ENCODE measurements at places on chromosomes 16 and 17.

DNA sequence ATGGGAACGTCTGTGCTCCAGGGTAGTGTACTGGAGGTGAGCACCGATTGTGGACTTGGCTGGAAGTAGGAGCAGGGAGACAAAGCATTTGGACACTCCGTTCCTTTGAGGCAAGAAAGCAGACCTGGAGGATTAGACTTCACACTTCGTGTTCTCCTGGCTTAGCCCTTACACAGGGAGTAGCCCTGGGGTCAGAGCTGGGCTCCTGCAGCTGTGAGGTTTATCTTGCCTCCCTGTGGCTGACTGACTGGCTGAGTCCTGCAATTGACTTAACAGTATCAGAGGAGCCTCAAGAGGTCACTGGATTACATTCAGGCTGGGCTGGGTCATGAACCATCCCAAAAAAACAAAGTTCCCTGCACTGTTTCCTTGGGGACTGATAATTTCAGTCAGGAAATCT, 37.1 kb downstream of the MPRIP start:
- DNase-seq = no peak

GRCh38 chr17:13099926-13100325, 82.1 kb upstream of the ELAC2 start:
- DNase-seq = no peak

DNA sequence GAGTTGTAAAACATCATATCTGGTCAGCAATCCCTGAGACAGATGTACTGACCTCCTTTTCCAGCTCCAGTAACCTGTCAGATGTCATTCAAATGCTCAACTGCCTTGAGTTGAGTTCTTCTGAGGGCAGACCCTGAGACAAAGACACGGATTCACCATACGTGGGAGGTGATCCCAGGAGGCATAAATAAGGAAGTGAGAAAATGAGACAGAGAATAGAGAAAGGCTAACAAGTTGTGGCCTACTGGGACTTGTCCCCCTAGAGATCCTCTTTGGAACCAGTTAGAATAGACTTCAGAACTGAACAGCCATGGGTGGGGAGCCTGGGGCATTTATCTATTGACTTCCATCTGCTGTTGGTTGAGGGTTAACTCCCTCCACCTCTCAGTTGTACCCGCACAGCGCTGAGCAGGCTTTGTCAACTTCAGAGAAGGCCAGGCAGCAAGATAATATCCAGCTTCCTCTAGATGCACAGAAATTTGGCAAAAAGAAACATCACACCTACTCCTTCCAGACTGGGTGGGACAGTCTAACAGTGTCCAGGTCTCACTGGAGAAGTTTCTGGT, 123.0 kb upstream of the DYNLRB2 start:
- no peak for DNase-seq

GRCh38 chr16:9195287-9195686, 103.8 kb downstream of the HAPSTR1 start:
- DNase-seq = no peak

DNA sequence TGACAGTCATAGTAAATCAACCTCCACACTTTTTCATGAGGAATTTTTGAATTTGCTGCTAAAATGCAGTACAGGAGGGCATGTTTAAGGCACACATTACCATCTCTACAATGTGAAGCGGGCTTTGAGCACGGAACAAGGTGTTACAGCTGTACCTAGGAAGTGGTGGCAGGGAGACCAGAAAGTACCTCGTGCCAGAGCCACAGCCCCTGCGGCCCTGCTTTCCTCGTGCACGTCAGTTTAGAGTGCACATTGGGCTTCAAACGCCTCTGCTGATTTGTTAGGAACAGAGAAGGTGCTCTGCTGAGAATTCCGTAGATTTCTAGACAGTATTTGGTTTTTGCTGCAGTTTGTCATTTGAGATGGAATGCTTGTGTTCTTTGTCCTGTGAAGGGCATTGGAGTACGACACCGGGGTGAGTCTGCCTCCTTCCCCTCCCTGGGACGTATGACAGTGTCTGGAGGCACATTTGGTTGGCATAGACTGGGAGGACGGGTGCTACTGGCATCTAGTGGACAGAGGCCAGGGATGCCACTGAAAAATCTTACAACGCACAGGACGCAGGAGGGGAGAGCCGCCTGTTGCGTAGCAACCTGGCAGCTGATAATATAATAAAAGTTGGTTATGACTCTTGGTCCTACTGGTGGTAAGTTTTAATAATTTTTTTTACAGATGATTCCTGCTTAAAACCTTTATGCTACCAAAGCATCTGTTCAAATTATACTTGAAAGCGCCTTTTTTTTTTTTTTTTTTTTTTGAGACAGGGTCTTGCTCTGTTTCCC, 9.1 kb downstream of the FOXK2 start:
- DNase-seq = peak; percentile 71

DNA sequence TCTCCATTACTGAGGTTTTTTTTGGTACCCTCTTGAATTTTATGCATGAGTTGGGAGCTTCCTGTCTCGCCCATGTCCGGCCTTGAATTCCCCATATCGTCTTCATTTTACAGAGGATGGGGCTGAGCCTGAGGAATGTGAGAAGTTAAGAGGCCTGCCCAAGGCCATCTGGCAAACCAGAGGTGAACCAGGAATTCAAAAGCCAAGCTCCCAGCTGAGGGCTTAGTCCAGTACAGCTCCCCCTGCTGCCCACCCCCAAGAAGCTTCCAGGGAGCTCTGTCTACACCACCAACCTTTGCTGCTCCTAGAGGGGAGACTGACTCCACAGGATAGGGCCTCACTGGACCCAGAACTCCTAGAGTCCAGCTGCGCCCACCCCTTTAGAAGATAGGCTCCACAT, 20.7 kb upstream of the C16orf78 start:
- DNase-seq = no peak

- DNase-seq = no peak
Observed at GRCh38 chr17:7888184-7888920, at the start of gene CHD3. CHD3 (plus strand) TSS chr17:7888789; CDS start chr17:7889001, 212 bp downstream.

GRCh38 chr16:52929478-52930400, 123.0 kb downstream of the CHD9NB start:
- DNase-seq = no peak

- no peak for DNase-seq
Observed at GRCh38 chr17:33929181-33929724, 325.8 kb upstream of the CCL2 start.
